ENCODE measurements at places on chromosomes 11 and 22.

DNA sequence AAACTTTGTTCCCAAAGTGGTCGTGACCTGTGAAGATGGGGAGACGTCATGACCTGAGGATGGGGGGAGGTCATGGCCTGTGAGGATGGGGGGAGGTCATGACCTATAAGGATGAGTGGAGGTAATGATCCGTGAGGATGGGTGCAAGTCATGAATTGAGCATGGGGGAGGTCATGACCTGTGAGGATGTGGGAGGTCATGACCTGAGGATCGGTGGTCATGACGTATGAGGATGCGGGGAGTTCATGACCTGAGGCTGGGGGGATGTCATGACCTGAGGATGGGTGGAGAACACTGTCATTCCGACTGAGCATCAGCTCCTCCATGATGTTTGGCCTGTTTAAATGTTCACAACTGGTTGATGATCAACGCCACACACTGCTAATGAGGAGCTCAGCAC, 25.9 kb downstream of the YPEL1 start:
- no peak for DNase-seq

DNA sequence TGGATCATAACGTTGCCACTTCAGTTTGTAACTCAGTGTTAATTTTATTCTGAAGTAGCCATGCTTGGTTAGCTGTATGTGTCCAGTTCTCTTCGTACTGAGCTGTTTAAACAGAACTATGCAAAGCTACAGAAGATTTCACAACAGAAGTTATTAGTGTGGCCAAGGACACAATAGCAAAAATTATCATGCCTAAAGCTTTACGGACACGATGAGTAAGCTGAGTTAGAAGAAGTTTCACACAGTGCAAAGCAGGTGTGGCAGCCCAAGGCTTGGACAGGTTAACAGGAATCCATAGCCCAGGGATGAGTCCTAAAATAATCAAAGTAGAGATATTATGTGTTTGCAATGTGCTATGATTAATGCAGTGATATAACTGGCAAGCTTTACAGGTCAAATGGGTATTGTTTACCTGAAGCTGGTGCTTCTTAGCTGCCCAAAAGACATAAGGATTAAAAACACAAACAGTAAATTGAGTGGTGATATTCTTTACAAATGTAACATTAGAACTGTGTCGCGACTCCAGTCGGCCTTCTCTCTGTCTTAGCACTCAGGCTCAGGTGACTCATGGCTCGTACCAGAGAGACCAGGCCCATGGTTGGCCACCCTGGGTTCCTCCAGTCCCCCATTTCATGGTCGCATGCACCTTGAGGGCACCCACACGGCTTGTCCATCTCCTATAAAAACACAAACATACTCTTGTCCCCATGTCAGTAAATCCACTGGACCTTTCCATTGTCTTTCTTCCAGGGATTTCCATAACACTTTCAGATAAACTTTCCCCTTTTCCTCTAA, 35.5 kb upstream of the NCAM1 start:
- no peak for DNase-seq

DNA sequence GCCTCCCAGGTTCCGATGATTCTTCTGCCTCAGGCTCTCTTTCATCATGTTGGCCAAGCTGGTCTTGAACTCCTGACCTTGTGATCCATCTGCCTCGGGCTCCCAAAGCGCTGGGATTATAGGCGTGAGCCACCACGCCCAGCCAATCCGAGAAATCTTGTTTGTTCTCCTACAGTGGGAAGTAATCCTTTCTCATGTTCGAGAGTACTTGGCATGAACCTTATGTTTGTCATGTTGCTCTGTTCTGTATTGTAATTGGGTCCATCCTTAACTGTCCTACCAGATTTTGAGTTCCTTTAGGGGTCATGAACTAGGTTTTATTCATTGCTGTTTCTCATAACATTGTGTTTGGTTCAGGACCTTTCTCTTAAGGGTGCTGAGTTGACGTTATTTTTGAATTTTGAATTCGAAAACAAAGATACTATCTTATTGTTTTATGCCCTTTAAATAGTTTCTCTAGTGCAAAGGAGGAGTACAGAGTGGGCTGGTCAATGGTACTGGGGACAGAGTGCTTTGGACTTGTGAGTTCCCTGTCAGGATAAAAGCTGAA, 113.4 kb upstream of the RRM1 start:
- DNase-seq = no peak

- DNase-seq = no peak
Observed at GRCh38 chr11:68532727-68533369, 72.3 kb downstream of the PPP6R3 start.

- no peak for DNase-seq
Observed at GRCh38 chr11:129414144-129414872, 38.7 kb downstream of the BARX2 start.
